ENCODE measurements at places on chromosomes 3 and 15.
A peak's percentile ranks its signal among the peaks of the same experiment; 100 is the strongest.

DNA sequence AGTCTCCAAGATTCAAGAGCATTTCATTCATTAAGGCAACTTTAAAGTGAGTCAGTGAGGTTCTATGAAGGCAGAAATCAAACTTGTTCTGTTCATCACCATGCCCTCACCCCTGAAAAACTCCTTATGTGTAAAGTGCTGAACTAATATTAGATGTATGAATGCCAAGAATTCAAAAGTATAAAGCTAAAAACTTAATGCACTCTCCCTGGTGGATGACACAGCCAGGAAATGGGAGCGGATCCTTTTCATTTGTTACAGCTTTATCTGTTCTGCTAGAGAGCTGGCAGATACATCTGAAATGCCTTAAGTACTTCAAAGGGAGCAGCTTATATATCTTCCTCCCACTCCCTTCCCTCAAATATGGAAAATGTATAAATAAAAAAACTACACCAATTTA lies 8.2 kb downstream of the TXNRD3 start:
- no peak for DNase-seq

DNA sequence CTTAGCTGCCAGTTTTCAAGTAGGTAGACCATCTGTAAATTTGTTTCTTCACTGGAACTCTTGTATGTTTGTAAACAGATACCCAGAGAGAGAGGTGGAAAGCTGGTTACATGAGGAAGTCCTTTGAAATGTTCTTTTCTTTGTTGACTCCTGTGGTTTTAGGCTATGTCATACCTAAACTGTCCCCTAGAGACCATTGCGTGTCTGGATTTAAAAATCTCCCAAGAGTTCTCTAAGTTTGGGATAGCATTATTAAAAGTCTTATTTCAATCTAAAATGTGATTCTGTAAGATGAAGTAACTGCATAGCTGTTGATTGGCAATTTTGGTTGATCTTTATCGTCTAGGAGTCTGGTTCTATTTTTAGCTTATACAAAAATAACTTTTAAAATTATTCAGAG lies 127.2 kb downstream of the GHSR start:
- DNase-seq = peak; percentile 51

- DNase-seq = no peak
Observed at GRCh38 chr3:179666436-179667035, 13.7 kb downstream of the USP13 start.

DNA sequence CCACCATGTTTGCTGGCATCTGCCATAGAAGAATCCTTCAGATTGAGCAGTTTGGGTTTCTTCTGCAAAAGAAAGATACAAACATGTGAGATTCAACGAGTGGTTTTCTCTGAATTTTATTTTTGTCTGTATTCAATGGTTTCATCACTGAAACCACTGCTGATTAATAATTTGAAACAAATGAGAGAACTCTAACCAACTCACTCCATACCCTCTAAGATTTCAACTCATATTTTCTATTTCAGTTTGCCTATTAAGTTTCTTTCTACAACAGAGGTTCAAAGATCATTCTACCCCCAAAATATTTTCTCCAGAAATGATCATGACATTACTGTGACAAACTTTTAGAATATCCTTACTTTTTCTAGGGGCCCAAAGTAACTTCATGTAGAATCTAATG lies 38.7 kb upstream of the MAN2C1 start:
- DNase-seq = no peak

GRCh38 chr15:65327651-65328393 lies 23.3 kb downstream of the RNU5B-1 start:
- DNase-seq = no peak

GRCh38 chr3:98519351-98519750 lies 3.4 kb downstream of the CLDND1 start:
- no peak for DNase-seq

- DNase-seq = no peak
Observed at GRCh38 chr3:98978068-98978811, 76.7 kb upstream of the DCBLD2 start.

GRCh38 chr15:90594301-90594738 lies 64.6 kb downstream of the CRTC3 start:
- DNase-seq = peak; percentile 88

- no peak for DNase-seq
Observed at GRCh38 chr3:37988931-37989525, 1.6 kb upstream of the VILL start.

- DNase-seq = peak; percentile 90
Observed at GRCh38 chr15:89243691-89244573, at the start of gene FANCI. TSS of gene FANCI (plus strand) at chr15:89243979. CDS start at chr15:89247648, 3,669 bp downstream.

GRCh38 chr3:142929890-142930289 lies 33.6 kb downstream of the PAQR9 start:
- DNase-seq = no peak

GRCh38 chr15:34070003-34070402 lies 31.0 kb upstream of the AVEN start:
- DNase-seq = no peak

DNA sequence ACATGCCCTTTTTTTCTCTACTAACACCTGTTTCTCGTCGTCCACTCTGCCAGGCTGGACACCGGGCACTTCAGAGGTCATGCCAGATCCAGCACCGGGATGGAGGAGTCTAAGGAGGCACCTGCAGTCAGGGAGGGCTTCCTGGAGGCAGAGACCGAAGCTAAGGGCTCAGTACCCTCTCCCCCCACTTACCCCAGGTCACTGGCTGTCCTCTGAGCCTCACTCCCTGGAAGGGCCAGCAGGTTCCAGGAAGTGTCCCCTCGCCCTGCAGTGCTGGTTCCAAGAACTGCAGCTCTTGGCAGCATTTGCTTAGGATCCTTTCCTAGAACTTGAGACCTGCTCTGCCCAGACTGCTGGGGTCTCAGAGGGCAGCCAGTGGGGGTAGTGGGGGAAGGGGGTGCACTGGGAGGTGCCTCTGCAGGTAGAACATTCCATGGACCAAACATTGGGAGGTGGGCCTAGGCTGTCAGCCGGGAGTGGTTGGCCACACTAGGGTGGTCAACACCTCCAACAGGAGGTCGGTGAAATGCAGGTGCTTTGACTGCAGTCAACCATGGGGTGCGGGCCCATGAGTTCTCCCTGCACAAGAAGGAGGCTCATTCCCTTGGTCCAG lies 11.3 kb downstream of the CISH start:
- DNase-seq = no peak

GRCh38 chr3:160661660-160662059 lies 15.3 kb upstream of the ARL14 start:
- DNase-seq = no peak

- DNase-seq = no peak
Observed at GRCh38 chr15:96629511-96629910, 299.0 kb downstream of the NR2F2 start.

- no peak for DNase-seq
Observed at GRCh38 chr15:23594252-23594770, 28.8 kb downstream of the MKRN3 start.

DNA sequence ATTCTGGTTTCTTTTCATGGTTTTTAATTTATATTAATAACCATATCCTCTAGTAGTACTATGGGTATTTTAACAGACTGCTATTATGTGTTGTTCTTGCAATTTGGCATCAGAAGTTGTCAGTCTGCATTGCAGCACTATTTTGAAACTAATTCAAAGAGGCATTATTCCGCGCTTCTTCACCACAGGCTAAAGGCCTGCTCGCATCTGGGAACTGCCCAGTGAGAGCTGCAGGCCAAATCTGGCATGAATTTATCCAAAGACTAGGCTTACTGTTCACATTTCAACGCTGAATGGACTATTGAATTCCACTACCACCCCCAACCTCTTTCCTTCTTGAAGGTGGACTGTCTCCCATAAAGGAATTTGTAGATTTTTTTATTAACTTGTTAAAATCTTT lies 310.4 kb upstream of the NR2F2 start:
- no peak for DNase-seq

- no peak for DNase-seq
Observed at GRCh38 chr3:151483961-151484520, 23.2 kb upstream of the IGSF10 start.

DNA sequence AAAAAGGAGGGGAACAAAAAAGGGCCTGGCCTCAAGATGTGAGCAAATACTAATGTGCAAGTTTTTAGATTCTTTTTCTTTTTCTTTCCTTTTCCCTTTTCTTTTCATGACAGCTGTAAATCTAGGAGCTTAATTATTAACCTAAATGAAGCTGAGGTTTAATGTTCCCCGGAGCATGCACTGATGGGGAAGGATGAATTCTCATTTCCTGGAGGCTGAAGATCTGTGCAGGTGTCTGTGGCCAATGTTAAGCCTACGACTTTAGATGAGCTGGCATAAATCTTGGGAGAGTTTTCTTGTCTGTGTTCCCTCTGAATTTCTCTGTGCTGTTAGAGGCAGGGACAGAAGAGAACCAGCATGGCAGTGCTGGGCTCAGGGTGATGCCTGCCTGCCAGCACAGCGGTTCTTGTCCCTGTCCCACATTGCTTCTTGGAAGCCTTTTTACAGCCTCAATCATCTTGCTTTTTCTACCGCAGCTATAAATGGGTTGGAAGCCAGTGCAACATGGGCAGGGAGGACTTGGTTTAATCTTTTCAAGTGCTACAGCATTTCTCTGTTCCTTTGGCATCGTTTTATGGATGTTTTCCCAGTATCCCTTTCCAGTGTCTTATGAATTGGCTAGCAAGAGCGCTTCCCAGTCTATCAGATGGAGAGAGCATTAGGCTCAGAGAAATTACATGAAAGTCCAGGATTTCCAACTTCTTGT lies 119.1 kb downstream of the ATG7 start:
- DNase-seq = no peak

DNA sequence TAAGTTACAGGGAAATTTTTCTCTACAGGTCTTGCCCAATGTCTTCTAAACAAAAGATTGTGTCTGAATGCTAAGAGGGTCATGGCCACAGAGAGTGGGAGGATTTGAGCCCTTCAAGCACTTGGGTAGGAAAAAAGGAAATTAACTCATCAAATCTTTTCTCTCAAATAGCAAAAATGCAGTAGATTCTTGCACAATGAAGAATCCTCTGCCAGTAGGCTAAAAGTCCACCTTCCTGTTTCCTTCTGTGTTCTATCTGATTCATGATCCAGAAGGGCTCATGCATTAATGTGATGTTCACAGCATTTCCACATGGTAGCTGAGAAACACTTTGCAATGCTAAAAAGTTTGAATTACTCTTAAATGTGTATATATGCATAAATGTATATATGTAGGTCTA lies 177.1 kb downstream of the CD47 start:
- DNase-seq = peak; percentile 98

- no peak for DNase-seq
Observed at GRCh38 chr3:167729591-167729990, 5.1 kb downstream of the PDCD10 start.

GRCh38 chr3:165503825-165504224 lies 307.6 kb upstream of the SLITRK3 start:
- DNase-seq = no peak

DNA sequence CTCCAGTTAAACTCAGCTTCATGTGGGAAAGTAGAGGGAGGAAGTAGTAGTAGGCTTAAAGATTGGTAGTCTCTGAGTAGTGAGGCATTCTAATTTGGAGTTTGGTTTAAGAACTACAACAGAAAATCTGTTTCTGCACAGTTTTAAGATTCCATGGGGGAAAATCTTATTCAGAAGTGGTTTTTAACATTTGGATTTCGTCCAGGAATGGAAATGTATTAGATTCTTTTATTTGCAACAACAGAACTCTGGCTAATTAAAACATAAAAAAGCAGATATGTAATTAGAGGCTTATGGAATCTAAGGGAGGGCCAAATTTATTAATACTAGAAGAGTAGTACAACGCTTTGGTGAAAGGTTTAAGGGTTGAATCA lies 36.0 kb downstream of the NECTIN3 start:
- no peak for DNase-seq

DNA sequence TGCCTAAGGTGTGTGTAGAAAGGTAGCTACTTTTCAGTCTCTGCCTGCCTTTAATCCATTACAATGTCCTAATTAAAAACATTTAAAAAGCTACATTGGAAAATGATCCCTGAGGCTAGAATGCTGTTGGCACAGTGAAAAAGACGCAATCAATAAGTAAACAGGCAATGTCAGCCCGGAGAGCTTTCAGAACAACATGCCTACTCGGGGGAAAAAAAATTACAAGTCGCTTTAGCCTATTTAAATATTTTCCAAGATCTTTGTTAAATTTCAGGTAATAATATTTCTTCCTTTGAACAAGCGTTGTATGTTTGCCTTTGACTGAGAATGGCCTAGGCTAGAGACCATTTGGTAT lies 46.6 kb upstream of the CD47 start:
- no peak for DNase-seq

- DNase-seq = no peak
Observed at GRCh38 chr15:45186771-45187577, 792 bp downstream of the SHF start.

- no peak for DNase-seq
Observed at GRCh38 chr3:10992017-10992942, at the start of gene SLC6A1. TSS of gene SLC6A1 (plus strand) at chr3:10992748. CDS start at chr3:11017212, 24,464 bp downstream.

DNA sequence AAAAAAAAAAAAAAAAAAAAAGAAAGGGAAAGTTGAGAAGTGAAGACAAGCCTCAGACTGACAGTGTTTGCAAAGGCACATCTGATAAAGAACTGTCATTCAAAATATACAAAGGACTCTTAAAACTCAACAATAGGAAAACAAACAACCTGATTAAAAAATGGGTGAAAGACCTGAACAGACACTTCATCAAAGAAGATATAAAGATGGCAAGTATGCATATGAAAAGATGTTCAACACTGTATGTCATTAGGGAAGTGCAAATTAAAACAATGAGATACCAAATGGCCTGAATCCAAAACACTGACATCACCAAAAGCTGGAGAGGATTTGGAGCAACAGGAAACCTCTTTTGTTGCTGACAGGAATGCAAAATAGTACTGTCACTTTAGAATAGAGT lies 48.6 kb downstream of the MCCC1 start:
- DNase-seq = no peak

DNA sequence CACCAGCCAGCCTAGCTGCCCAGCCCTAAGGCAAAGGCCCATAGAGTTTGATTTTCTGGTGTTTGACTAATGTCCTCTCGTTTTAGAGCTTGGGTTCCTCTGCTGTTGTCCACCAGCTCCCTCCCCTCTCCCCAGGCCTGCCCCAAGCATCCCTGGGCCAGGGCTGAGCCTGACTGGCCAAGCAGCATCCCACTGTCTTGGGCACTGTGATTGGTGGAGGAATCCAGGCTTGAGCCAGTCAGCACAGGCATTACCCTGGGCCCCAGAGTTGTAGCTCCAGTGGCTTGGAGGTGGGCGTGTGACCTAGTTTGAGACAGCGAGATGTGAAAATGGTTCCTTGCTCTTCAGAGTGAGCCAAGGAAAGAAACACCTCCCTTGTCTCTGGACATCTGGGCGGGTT lies 155.3 kb upstream of the MEF2A start:
- no peak for DNase-seq

Data from suppressor macrophage treated with lipopolysaccharide for 1 hour (primary cell).